B cell (primary cell): ENCODE measurements at places on chromosomes 6 and 20. TPM values are rescaled to one million over a fixed set of nuclear protein-coding genes. Genes with fewer than 3 reads are reported as not detected.

The PLTP gene
- total RNA-seq: 1.4 and 1.7 TPM in 2 replicates

The SLCO4A1 gene
- total RNA-seq: 79.2 and 79.5 TPM in 2 replicates

The TNFRSF6B gene
- total RNA-seq: not detected in 2 replicates

The CST1 gene
- total RNA-seq: not detected in 2 replicates

The WFDC10B gene
- total RNA-seq: not detected in 2 replicates

The HFE gene
- total RNA-seq: 6.3 and 6.5 TPM in 2 replicates

The BANF2 gene
- total RNA-seq: not detected in 2 replicates

The NEU1 gene
- 25.3 and 26.0 TPM in 2 replicates for total RNA-seq

The LBP gene
- not detected in 2 replicates for total RNA-seq

The SLC17A2 gene
- not detected in 2 replicates for total RNA-seq

The LRRC73 gene
- 0.99 and 1.2 TPM in 2 replicates for total RNA-seq

The SPTLC3 gene
- not detected in 2 replicates for total RNA-seq

DNA sequence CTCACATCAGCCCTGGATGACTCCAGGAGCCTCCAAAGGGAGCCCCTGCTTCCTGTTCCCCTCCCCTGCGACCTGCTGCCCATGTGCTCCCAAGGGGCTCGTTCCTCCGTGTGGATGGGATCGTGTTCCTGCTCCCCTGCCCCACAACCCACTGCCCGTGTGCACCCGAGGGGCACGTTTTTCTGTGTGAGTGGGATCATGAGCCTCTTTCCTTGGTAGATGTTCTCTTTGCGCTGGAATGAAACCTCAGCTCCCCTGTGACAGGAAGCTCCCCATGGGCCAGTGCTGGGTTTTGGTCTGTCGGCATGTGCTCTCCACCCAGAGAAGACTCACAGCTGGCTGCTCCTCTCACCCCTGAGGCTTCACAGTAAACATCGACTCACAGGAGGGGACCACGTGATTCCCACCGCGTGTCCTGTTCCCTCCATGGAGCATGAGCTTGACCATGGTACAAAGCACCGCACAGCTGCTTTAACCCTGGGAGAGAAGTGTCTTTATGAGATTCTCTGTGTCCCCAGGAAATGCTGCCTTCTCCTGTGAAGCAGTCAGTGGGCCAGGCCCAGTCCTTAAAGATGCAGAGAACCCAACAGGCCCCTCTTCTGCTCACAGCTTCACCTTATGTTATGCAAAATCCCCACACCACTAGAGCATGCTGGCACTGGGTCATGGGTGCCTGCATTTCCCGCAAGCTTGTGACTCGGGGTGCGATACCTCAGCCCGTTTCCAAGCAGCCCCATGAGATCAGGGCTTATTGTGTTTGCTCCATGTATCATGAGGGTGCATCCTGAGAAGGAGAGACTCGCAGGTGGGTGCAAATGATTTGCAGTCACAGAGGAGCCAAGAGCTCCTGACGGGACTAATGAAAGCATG lies 215.1 kb downstream of the ERMARD start:
- peak; percentile 22 for DNase-seq

- DNase-seq: no peak
Measured at GRCh38 chr6:4698901-4699659, 77.1 kb upstream of the CDYL start.

- DNase-seq: no peak
Measured at GRCh38 chr6:35089935-35090505, 51.1 kb downstream of the TCP11 start.

DNA sequence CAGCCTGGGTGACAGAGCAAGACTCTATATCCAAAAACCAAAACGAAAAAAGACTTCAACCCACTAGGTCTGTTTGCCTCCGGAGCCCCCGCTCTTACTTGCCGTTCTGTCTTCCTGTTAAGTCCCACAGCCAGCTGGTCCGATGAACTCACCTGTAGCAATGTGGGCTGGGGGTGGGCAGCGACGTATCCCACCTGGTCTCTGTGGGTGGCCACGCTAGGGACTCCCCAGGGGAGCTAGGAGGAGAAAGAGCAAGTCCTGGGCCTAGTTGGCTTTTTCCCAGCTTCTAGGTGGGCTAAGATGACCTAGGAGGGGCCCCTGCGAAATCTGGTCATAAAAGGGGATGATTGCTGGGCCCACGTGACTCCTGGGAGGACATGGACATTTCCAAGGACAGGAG lies 166.0 kb upstream of the KCNG1 start:
- no peak for DNase-seq

DNA sequence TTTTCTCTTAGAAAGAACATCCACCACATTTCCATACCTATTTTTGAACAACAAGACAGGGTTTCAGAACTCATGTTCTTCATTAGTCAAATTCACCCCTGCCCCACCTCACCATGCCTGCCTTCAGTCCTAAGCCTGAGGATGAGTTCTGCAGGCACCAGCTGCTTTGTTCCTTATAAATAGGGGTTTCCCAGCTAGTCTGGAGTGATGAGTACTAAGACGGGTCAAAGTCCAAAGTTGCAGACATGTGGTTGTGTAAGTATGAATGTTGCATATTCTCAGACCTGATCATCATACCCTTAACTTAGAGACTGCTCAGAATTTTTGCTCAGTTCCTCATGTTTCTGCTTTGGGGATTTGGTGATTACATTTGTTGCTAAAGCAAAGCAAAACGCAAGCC lies 257.7 kb upstream of the CDYL start:
- no peak for DNase-seq

DNA sequence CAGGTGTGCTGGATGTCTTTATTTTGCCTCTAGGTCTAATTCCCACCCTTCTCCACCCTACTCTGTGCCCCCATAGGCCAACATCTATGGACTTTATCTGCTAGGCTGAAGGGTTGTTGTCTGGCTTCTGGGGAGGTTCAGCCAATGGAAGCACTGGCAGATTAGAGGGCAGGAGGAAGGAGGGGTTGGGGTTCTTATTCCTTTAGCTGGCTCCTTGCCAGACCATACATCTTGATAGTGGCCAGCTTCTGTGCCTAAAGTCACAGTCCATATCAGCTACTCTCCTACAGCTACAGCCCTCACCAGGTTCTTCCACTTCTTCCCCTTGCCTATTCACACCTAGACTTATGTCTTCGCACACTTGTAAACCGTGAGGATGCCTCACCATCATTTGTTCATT lies 41.1 kb downstream of the ROS1 start:
- no peak for DNase-seq

- peak; percentile 89 for DNase-seq
Measured at GRCh38 chr6:139290787-139291311, 949 bp downstream of the TXLNB start.

DNA sequence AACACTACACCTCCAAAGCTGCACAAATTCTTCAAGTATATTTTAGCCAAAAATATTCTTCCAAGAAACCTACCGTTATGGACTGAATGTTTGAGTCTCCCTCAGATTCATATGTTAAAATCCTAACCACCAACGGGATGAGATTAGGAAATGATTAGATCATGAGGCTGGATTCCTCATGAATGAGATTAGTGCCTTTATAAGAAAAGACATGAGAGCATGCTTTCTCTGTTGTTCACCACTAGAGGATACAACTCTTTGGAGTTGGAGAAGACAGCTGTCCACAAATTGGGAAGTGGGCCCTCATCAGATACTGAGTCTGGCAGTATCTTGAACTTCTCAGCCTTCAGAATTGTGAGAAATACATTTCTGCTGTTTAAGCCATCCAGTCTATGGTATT lies 7.1 kb upstream of the SLC17A4 start:
- DNase-seq: no peak

DNA sequence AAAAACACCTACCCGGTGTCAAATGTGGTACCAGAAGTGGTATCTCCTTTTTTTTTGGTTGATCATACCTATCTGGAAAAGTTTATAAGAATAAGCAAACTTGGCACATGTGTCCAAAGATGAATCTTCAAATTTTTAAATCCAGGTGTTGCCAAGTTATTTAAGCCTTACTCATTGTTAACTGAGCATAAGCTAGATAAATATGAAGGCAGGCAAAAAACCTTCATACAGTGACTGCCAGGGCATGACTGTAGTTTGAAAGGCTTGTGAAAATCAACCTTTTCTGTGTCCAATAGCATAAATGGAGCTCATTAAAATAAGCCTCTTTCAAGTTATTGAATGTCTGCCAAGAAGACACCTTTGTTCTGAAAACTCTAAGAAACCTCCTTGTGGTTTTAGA lies 699.2 kb downstream of the DOK5 start:
- no peak for DNase-seq

DNA sequence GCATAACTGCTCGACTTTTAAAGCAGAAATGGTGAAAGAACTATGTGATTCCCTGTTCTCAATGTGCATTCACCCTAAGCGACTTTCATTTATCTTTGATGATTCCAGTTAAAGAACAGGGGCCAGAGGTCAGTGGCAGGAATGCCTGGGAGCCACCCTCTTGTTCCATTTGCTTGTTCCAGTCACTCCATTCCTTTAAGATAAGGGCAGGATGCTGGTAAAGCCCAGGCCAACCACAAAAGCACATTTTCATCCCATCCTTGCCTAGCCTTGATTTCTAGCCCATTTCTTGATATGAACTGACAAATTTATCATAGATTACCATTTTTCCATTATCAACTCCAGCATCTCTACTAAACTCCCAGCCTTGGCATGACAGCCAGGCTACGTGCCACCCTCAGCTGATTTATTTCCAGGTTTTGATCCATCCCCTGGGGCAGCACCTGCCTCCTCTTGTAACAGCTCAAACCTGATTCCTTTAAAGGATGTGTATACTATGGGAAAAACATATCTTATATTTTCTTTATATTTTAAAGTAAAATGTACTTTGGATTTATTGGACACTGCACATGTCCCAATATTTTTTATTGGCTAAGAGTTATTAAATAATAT lies 19.2 kb downstream of the HMGN3 start:
- DNase-seq: no peak

GRCh38 chr20:35981969-35982368 lies 13.6 kb downstream of the CNBD2 start:
- DNase-seq: no peak

DNA sequence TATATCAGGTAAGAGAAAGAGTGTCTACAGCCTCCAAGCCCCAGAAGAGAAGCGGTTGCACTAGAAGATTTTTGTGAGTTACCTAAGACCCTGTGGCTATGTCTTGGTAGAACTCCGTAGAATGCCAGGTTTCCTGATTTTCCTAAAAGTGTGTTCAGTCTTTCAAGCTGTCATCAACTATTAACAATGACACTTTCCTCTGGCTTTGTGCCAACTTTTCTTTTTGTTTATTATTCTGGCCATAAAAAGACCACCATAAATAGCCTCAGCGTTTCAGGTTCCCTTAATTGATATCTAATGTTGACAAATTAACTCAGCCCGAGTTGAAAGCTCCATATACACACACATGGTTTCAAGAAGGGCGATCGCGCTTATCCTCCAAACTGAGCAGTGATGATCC lies 1.2 kb downstream of the PAK5 start:
- DNase-seq: no peak

GRCh38 chr6:54377776-54378175 lies 69.5 kb downstream of the TINAG start:
- DNase-seq: no peak

- DNase-seq: no peak
Measured at GRCh38 chr6:149940672-149940982, 1.2 kb upstream of the ULBP2 start.

DNA sequence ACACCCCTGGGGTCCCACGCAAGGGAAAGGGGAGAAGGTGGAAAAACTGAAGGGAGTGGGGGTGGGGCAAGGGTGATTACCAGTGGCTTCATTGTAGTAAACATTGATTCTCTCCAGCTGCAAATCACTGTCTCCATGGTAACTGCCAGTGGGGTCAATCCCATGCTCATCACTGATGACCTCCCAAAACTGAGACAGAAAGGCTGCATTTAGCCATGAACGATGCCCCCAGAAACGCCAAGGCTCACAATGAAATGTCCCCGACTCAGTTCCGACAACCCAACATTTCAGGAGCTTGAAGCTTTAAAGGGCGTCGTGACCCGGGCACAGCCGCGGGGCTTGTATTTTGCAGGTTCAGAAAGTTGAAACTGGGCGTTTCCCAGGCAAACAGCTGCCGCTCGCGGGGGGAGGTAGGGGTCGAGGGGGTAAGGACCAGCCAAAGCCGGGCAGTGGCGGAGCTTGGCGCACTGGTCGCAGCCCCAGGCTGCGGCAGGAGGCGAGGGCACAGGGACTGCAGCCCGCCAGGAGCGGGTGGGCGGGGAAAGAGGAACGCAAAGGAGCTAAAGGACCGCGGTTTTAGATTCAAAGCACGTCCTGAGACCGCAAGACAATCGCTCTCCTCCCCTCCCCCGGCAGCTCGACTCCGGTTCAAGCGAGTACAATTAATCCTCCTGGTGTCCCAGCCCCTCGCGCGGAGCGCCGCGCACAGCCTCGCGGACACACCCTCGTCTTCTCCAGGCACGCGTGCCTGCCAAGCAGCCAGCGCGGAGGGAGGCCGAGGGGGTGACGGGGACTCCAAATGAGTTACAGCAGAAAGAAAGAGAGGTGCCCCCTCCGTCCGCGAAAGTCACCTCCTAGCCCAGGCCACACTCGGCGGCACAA lies 731 bp downstream of the TUBB2B start:
- peak; percentile 66 for DNase-seq

GRCh38 chr6:138522611-138523010 lies 23.3 kb upstream of the NHSL1 start:
- DNase-seq: no peak

- DNase-seq: no peak
Measured at GRCh38 chr6:6025736-6026135, 19.0 kb upstream of the NRN1 start.

GRCh38 chr20:49610691-49611538 lies 43.0 kb upstream of the PTGIS start:
- peak; percentile 84 for DNase-seq

GRCh38 chr20:19692685-19693119 lies 65.4 kb upstream of the RIN2 start:
- DNase-seq: peak; percentile 73

- DNase-seq: no peak
Measured at GRCh38 chr6:113370508-113371502, 486.3 kb upstream of the MARCKS start.

GRCh38 chr20:6654513-6655252 lies 112.8 kb upstream of the BMP2 start:
- no peak for DNase-seq

DNA sequence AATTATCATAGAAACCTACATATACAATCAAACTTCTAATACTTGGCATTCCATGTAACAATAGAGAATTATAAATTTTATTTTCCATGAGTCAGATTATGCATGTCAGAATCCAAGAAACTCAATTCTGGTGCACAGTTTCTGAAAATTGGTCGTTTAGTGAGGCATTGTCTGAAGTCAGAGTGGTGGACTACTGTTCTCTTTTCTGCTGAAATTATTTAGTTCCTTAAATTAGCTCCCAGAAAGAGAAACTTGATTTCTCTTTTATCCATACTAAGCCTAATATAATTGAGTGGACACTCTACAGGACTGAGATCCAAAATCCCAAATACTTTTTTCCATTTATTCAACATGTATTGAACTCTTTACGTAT lies 265.5 kb downstream of the ALDH8A1 start:
- DNase-seq: no peak

GRCh38 chr6:120857422-120857821 lies 476.9 kb downstream of the TBC1D32 start:
- DNase-seq: no peak

GRCh38 chr20:49405062-49405683 lies 77.3 kb downstream of the KCNB1 start:
- DNase-seq: no peak
